ENCODE measurements at places on chromosomes 7 and 10.

GRCh38 chr10:31939797-31940708 is 11.4 kb upstream of the ARHGAP12 start:
- no peak for DNase-seq

DNA sequence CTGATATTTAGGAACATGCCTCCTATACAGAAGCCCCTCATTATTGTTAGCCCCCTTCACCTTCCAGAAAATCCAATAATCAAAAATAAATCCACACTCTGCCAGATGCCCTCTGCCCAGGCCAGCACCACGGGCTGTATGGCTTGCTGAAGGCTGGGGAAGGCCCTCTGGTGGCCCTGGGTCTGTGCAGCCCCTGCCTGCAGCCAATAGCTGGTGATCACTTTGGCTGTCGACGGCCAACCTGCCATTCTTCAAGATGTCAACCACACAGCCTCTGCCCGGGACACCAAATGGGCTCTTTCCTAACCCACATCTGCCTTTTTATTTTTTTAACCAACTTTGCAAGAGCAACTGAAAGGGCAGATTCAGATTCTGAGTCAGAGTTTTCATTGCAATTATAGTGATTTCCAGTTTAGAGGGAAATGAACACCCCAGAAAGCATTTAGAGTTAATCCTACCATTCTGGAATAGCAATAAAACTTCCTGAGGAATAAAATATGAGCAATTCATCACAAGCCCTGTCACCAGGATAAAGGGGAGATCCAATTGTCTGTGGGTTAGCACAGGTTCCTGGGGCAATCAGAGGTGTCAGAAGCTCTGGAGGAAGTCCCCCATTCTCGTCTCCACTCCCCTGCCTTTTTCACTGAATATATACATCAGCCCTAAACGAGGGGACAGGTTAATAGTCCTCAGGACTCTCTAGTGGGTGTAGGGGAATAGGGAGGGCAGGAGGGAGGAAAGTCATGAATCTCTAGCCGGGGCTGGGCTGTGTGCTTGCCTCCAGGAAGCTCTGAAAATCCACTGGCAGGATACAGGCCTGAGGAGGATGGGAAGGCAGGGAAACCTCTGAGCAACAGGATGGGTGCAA is 211.3 kb downstream of the GRID1 start:
- DNase-seq = no peak

DNA sequence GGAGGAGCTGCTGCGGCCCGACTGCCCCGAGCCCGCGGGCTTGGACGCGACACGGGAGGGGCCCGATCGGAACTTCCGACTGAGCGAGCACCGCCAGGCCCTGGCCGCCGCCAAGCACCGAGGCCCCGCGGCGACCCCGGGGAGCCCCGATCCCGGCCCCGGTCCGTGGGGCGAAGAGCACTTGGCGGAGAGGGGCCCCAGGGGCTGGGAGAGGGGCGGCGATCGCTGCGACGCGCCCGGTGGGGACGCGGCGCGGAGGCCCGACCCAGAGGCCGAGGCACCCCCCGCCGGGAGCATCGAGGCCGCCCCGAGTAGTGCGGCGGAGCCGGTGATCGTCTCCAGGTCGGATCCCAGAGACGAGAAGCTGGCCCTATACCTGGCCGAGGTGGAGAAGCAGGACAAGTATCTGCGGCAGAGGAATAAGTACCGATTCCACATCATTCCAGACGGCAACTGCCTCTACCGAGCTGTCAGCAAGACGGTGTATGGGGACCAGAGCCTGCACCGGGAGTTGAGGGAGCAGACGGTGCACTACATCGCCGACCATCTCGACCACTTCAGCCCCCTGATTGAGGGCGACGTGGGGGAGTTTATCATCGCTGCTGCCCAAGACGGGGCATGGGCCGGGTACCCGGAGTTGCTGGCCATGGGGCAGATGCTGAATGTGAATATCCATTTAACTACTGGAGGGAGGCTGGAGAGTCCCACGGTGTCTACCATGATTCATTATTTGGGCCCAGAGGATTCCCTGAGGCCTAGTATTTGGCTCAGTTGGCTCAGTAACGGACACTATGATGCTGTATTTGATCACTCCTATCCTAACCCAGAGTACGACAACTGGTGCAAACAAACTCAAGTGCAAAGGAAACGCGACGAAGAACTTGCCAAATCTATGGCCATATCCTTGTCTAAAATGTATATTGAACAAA is 1.4 kb downstream of the OTUD1 start:
- peak; percentile 19 for DNase-seq

DNA sequence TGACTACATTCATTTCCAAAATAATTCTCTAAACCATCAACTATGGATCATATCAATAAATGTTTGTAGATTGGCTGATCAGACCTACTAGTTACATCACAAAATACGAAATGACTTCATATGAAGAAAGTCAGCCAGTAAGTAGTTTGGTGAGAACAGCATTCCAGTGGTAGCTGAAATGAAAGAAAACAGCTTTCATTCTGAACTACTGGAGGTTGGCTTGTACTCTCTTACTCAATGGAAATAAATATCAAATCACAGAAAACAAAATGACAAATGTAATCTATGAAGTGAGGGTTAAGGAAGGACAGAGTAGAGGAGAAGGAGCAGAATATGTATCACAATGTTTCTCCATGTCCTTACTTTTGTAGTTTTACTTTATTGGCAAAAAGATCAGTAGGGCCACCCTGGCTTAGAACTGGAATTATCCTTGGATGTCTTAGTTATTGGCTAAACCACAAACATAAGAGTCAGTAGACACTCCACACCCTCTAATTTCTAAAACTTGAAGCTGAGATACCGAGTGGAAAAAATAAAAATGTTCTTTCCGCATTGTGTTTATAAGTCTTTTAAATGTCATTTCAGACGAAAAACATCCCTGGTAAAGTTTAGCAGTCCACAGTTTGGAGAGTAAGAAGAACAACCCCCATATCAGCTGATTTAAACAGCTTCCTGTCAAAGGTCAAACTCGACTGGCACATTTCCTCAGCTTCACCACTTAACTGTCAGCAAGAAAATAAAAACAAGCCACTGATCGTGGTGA is 74.0 kb upstream of the DGKI start:
- DNase-seq = no peak

GRCh38 chr10:71268758-71269157 is 50.3 kb upstream of the SLC29A3 start:
- no peak for DNase-seq

DNA sequence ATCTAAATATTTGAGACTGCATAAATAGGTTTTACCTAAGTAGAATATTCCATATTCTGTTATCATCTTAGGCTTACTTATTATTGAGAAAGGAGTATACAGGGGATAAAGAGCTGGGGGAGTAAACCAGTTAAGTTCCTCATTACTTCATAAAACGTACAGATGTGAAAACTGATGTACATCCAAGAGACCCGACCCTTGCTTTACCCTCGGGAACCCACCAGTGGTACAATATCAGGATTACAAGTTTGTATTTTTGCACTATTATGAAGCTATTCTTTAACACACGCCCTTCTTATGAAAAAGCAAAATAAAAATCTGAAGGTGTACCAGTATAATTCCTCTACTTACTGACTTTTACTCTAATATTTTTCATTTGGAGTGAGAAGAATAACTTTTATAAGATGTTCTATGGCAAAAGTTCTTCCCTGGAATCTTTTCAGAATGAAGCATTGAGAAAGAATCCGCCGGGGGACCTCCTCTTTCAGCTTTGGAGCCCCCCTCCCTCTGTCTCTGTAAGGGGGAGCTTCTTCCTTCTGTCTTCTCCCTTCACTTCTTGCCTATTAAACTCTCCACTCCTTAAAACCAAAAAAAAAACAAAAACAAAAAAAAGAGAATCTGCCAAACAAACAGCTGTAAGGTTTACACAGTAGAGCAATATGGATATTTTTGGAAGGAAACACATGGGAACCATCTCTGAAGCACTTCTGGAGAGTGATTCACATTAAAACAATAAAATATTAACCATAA is 550.0 kb downstream of the TNS3 start:
- no peak for DNase-seq

GRCh38 chr10:73911553-73912004 is 647 bp downstream of the PLAU start:
- DNase-seq = no peak
